A549 (cell line): ENCODE measurements at places on chromosomes 2 and 18.

DNA sequence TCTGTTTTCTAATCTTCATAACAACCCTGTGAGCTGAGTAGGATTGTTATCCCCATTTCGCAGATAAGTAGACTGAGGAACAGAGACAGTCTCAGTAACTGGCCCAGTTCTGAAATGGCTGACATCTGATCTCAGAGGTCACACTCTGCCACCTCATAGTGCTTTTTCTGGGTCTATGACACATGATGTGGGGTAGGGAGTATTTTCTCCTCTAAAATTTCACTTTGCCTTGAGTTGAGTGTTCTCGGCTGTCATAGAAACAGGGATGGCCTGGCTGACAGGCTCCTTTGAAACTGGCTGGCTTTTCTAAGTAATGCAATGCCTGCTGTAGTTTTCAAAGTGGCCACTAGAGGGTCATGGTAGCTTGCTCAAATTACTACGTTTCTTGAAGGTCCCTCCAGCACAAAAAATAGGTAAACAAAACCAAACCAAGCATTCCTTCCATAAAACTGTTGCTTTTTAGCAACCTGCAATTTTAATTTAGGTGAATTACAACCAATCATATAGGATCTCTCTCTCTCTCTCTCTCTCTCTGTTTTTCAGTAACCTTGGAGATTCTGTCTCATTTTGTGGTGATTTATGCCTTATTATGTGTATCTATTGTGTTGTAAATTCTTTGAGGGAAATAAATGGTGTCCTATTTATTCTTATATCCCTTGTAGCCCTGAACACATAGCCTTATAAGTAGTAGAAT is 84.2 kb upstream of the TTN start:
- DNase-seq: peak; percentile 64

GRCh38 chr2:199535445-199536177 is 77.9 kb upstream of the SATB2 start:
- no peak for DNase-seq

GRCh38 chr2:73197579-73197978 is 4.8 kb upstream of the NOTO start:
- DNase-seq: no peak

DNA sequence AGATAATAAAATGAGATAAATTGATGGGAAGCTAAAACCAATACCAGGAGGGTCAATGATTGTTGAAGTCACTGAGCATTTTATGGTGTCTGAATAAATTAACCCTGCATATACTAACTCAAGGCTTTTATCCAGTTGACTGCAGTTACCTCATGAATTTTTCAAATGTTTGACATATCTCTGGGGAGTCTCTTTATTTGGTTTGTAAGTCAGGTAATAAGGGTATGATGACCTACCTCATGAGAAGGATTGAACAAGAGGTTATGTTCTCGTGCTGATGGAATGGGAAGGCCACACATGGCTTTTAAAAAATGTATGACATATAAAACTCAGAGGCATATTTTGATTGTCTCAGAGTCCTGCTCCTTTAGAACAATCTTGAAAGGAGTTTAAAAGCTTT is 237.6 kb downstream of the THSD7B start:
- no peak for DNase-seq

GRCh38 chr2:19225126-19225525 is 133.3 kb downstream of the OSR1 start:
- no peak for DNase-seq

- DNase-seq: no peak
These were observed 94.1 kb downstream of the ANKRD44 start for GRCh38 chr2:197216361-197216979.

DNA sequence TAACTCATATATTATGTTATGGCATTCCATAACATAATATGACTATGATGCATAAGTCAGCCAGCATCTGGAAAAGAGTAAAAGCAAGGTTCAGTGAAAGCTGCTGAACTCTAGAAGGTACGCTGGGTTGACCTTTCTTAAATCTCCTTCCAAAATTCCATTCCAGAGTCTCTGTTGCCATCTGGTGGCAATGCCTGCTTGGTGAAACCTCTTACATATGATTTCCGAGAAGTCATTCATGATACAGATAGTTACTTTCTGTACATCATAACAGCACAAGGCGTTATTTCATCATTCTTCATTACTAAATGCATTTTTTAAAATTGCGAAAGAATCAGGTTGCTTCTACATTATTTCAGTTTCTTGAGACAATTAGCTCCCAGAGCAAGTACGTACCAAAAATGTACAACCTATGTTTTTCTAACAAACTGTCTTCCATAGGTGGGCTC is 7.0 kb upstream of the EPG5 start:
- DNase-seq: peak; percentile 21

DNA sequence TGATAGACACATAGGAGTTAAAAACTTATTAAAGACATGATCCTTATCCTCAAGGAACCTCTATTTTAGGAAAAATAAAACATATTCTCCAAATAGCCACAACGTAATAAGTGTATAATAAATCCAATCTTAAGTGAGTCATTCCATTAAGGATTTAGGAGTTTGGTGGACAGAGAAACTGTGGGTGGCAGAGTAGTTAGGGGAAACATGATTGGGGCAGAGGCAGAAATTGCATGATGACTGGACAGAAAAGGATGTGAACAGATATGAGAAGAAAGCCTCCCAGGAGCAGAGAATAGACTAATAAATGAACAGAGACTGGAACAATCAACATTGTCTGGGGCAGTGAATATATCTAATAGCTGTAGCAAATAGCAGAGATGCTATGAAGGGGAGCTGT is 48.1 kb upstream of the SIGLEC15 start:
- no peak for DNase-seq

GRCh38 chr2:119212139-119212800 is 11.4 kb upstream of the STEAP3 start:
- DNase-seq: no peak

DNA sequence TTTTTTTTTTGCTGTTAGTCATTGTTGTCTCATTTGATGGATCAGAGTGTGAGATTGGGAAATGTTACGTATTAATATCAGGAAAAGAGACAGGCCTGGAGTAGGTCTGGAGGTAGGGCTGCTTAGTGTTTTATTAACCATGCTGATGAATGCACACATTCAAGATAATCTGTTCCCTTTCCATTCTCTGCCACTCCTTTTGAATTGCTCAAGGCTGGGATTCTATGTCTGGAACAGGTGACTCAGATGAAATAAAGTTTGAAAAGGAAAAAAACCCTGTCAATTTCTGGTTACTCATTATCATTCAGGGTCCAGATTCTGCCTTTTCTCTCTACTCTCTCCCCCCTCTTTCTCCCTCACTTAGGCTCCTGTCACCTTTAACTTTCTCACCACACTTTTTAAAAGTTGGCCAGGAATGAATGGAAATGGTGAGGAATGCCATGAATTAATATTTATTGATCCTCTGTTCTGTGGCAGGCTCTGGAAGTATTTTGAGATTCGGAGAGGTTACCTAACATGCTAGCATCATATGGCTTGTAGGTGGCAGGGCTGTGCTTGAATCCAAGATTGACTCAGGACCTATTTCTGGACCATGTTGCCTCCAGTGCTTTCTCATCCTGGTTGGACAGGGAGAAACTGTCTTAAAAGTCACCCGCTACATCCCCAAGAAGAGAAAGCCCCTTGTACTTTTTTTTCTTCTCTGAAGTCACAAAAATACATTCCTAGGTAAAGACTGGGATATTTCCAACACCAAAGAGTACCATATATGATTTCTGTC is 40.2 kb downstream of the MAP4K4 start:
- DNase-seq: peak; percentile 39

DNA sequence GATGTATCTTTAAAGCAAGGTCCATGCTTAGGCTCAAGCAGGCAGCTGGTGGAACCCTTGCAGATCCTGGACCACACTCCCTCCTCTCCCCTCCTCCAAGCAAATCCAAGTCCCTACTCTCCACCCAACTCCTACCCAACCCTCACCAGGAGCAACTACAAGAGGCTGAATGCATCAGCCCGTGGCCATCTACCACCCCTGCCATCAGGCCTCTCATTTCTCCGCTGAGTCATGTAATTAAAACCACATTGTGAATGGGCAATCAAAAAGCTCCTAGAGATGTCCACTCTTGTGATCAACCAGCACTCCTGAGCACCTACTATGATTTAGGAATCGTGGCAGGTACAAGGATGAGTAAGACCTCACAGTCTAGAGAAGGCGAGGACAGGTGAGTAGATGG is 142.2 kb upstream of the CAPN13 start:
- no peak for DNase-seq

DNA sequence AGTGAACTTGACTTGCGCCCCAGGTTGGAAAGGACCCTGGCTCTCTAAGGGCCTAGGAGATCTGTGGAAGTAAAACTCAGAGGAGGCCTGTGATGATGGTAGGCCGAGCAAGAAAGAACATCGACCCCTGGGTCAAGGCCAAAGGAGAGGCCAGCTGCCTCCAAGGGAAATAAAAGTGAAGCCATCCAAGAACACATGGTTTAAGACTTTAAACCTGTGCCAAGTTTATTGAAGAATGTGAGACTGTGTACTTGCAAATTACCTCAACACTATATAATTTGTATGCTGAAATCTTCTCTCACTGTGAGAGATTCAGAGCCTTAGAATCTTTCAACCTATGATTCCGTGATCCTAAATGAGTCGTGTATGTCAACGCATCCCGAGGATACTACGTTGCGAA is 40.7 kb upstream of the COBLL1 start:
- no peak for DNase-seq

DNA sequence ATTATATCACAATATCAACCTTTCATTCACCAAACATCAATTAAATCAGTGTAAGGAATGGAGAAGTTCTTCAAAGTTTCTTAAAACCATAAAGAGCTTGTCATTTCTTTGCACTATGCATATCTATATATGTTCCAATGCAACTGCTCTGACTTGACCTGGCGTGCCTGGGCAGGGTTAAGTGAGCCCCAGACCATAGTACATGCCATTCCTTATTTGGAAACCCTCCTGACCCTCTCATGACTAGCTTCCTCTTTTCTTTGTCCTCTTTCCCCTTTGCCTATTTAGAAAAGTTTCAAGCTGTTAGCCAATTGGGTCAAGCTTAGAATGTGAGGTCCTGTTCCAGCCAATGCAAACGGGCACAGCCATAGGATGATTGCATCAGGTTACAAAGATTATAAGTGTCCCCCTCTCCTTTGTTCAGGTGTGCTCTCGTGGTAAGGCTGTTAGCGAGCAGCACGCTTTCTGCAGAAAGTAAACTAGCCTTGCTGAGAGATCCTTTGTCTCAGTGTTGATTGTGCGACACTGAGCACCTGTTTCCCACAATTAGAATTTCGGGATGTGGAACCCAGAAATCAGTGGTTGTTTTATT is 78.2 kb upstream of the UXS1 start:
- no peak for DNase-seq

- no peak for DNase-seq
These were observed 57.0 kb downstream of the PARD6G start for GRCh38 chr18:80190311-80190710.

DNA sequence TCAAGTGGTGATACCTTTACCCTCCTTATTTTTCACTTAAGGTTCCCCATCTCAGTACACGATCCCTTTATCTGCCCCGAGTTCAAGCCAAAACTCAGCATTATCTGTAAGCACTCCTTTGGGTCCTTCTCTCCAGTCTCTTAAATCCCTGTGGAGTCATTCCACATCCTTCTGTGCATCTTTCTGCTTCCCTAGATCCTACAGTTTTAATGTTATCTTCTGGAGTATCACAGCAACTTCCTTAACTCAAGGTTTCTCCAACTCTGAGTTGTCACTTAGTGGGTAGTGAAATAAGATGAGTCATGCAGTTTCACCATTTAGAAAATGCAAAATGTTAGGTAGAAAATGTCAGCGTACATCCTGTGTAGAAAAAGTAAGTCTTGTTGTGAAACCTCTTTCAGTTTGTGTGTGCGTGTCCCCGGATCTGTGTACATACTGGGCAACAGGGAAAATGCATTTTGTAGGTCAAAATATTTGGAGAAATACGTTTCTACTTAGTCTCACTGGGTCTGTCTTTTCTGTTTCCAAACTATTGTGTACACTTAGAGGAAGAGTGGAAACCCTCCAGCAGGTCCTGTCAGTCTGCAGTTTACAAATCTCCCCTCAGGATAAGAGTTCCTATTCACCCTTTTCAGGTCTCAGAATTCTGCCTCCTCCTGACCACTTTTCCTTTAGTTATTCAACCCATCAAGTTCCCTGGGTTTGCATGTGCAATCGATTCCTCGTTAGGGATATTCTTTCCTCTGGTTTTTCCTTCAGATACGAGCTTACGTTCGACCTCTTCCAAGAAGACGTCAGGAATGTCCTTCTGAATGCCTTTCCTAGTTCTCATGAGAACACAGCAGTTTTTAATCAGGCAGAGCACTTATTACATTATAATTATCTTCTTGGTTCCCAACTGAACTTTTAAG is 154.8 kb downstream of the TGIF1 start:
- peak; percentile 94 for DNase-seq

GRCh38 chr18:77031662-77032061 is 100.9 kb downstream of the MBP start:
- DNase-seq: no peak

DNA sequence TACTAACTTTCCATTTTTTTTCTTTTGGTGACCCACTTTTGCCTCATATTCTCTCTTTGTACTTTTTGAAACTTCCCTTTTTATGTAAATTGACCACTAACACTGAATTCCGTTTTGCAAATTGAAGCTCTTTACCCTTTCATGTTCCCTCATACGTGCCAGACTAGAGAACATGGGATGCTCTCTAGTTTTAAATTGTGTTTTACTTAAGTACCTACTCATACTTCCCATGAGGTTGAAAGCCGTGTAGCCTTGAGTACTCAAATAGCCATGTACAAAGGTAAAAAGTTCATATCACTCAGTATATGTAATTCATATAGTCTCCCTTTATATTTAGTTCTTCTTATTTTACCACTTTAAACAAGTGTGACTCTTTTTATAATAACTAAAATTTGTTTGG is 119.7 kb downstream of the PIK3C3 start:
- no peak for DNase-seq

DNA sequence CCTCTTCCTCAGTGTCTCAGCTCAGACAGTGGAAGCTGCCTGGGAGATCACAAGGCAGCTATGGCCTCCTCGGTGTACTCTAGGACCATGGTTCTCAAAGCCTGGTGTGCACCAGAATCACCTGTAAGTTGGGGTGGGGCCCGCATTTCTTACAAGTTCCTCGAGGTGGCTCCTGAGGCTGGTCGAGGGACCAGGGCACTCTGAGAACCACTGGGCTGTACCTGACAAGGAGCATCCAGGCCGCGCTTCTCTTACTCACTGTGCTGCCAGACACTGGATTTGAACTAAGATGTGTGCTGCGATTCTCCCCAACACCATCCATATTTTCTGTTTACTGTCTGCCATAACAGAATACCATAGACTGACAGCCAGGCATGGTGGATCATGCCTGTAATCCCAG is 59.5 kb downstream of the DIPK1C start:
- no peak for DNase-seq

DNA sequence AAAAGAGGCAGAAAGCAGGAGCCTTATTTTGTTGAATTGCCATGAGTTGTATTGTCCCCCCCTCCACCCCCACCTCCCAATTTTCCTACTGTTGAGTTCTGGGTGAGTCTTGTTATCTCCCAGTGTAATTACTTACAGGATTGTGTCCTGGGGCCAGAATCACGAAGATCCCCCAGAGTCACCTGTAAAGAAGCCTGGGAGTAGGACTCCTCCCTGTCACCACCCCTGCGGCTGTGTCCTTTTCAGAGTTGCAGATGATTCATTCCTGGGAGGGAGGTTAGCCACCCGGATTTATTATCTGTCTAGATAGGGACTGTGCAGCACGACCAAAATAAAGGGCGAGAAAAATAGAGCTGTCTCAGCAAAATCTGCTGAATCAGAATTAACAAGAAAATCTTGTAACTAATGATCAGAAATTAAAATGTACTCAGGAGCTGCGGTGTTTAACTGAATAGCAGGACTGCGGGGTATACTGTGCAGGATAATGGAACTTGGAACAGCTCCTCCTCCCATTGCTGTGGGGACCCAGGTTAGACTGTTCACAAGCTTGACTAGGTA is 81.7 kb upstream of the CAPN13 start:
- no peak for DNase-seq

- DNase-seq: no peak
These were observed 678.0 kb upstream of the RAB6C start for GRCh38 chr2:129301431-129301913.
